Effector CD8-positive, alpha-beta T cell (primary cell): ENCODE measurements at places on chromosomes 12 and 14.
A peak's percentile ranks its signal among the peaks of the same experiment; 100 is the strongest.

GRCh38 chr12:79174626-79175025, 310.1 kb downstream of the SYT1 start:
- DNase-seq, result no peak

GRCh38 chr12:53231921-53232645, at the start of gene RARG:
TSS of gene RARG (minus strand) at chr12:53232209. CDS start at chr12:53227545, 4,664 bp downstream.
- peak; percentile 51 for DNase-seq

DNA sequence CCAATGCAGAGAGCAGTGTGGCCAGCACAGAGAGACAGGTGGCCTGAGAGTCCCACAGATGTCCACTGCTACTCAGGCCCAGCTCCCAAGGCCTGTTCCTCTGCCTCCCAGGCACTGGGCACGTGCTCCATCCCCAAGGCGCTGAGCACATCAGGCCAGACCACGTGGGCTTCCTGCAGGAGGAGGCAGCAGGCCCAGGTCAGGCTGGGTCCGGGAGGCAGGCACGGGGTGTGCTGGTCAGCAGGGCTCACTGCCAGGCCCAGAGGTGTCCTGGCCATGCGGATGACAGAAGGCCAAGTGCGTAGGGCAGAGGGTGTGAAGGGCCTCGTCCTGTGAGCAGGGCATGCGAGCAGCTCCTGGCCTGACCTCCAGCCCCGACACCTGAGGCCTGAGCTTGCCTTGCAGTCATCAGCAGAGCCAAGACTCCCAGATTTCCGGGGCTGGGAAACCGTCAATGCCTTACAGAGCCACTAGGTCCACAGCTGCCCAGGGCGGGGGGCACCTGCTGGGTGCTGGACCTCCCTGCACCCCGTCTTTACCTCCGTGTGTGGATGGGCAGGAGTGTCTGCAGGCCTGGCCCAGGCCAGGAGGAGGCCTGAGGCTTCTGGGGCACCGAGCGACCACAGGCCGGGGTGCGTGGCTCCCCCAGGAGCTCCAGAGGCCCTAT, 14.9 kb downstream of the TRMT61A start:
- DNase-seq, result no peak

DNA sequence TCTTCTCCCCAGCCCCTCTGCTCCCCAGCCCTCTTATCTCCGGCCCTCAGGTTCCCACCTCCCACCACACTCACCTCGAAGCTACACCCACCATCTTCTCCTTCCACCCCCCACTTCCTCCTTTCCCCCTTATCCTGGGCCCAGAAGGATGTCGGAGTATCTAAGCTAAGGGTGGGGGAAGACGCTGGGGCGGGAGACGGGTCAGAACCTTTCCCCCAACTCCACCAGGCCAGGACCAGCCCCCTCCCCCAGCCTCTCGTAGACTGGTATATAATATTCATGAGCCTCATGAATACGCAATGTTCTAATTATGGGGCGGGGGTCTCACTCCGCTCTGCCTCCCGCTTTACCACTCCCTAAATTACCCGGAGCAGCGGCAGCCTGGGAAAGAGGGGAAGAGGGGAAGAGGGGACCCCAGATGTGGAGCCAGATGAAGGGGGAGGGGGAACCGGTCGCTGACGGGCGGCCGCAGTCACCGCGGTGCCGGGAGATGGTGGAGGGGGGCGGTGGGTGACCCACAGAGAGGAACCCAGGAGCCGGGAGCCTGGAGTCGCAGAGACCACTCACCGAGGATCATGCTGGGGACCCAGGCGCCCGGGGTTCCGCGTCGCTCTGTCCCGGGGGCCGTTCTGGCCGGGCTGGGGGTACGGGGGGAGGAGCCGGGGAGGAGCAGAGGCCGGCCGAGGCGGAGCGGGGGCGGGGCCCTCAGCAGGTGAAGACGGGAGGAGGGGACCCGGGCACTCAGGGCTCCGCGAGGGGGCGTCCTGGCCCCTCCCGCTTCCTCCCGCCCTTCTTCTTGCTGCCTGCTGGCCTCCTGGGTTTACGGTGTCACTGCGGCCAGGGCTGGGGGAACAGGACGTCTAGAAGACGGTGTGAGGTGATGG, 6.4 kb upstream of the ZNF385A start:
- DNase-seq, result peak; percentile 69

DNA sequence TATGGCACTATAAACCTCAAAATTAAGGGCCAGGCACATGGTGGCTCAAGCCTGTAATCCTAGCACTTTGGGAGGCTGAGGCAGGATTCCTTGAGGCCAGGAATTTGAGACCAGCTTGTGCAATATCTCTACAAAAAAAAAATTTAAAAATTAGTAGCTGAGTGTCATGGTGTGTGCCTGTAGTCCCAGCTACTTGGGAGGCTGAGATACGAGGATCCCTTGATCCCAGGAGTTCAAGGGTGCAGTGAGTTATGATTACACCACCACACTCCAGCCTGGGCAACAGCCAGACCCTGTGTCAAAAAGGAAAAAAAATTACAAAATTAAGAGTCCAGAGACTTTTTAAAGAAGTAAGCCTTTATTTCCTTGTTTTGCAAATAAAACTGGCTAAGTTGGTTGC, 1.8 kb upstream of the GCN1 start:
- DNase-seq, result no peak

DNA sequence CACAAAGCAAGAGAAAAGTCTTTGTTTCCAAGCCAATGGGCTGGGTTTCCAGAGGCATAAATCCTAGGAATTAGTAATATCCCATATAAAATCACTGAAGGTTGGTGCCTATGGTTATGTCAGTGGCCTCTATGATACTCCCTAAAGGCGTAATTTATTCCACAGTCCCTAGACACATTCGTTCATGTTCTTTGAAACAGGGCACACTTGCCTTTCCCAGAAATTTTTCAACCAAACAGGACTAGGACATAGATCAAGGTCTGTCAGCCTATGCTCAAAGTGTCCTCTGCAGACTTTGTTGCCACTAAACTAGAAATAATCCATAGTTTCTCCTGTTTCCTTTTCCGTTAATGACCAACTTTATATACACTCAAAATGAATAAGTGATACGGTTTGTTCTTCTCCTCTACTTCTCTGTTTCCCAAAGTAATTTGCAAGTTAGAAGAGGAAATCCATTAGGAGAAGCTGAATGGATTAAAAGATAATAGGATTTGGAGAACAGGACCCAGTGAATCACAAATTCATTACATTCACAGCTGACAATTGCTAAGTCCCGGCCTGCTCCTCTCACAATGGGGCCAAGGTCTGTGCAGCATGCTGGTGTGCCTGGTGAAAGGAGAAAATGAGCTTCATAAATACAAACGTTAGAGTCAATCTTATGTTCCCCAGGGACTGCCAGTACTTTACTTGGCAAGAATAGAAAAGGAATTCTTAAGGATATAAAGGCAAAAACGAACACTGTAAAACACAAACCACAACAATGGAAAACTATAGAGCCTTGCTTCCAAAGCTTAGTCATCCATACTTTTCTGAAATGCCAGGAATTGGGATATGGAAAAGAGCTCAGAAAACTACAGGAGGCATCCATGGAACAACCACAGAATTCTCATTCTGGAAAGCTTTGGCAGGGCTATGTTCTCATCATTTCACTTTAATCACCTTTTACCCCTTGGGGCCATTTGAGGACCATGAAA, 966.2 kb downstream of the NRXN3 start:
- DNase-seq, result no peak

- no peak for DNase-seq
Measured at GRCh38 chr14:96145116-96145864, 59.3 kb upstream of the BDKRB2 start.

DNA sequence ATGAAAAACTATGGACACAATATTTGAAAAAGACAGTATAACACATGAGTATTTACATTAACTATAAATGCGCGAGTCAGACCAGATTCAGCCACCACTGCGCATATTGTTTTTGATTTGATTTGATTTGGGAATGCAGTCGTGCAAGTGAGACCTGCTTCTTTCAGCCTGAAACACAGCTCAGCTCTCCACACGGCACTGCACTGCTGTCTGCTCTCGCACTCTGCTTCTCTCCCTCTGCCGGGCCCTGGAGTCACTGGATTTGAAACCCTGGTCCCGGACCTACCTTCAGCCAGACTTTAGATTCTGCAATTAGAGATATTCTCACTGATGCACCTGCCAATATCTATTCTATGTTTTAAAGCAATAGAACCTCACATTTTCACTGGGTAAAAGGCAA, 143.9 kb upstream of the TMEM132C start:
- DNase-seq, result no peak

GRCh38 chr12:21451529-21451928, 14.1 kb downstream of the PYROXD1 start:
- DNase-seq, result no peak

DNA sequence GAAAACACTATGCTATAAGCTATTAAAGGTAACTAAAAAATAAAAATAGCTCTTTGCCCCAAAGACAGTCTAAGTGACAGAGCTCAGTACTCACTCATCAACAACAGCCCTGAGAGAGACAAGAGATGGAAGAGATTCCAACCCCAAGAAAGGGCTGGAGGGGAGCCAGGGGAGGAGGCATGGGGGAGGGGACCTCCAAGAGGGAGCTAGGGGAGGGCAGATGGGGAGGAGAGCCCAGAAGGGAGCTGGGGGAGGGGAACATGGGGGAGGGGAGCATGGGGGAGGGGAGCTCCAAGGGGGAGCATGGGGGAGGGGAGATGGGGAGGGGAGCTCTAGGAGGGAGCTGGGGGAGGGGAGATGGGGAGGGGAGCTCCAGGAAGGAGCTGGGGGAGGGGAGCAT, 7.7 kb downstream of the SSH1 start:
- no peak for DNase-seq

- DNase-seq, result no peak
Measured at GRCh38 chr12:113552760-113553159, 81.1 kb upstream of the LHX5 start.

DNA sequence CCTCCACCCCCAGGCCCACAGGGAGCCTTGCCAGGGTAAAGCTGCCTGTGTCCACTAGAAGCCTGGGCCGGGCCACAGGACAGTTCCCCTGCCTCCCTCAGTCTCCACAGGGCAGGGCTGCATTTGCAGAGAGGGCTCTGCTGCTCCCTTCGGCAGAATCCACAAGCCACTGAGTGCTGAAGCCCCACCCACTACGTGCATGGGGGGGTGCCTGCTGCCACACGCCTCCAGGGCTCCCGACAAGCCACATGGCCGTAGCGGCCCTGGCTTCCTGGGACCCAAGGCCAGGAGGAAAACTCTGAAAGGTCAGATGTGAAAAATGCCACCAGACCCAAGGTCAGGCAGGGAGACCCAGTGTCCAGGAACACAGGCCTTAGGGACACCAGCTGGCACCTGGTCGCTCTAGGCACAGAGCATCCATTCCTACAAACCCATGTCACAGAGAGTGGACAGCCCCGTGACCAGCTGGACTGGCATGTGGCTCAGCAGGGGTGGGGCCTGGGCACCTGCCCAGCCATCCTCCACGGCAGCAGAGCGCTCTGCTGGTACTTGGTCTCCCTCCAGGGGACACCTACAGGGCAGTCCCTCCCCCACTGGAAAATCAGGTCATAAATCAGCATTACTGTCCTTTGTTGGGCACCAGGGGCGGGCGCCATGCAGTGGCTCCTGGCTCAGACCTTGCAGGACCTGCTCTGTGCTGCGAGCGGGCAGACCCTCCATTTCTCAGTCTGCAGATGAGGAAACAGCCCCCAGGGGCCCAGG, 42.9 kb downstream of the CCDC85C start:
- DNase-seq, result no peak
